ENCODE measurements at places on chromosomes 3 and 15.

- no peak for DNase-seq
These were observed 126.0 kb upstream of the LMOD3 start for GRCh38 chr3:69248436-69248835.

DNA sequence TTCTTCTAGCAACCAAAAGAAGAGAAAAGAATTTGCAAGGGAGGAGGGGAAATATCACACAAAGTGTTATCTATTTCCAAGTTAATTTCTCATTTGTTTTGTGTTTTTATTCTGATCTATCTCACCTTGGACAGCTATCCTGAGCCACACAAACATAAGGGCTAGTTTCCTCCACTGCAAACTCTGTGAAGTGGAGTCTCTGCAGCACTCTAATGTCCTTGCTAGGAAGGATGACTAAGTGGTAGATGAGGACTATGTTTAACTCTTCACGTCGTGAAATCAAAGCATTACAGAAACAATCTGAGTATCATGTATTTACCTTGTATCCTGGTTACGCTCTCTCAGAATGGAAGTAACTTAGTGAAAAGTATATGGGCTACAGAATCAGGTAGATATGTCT lies 33.9 kb upstream of the CHRM5 start:
- no peak for DNase-seq

DNA sequence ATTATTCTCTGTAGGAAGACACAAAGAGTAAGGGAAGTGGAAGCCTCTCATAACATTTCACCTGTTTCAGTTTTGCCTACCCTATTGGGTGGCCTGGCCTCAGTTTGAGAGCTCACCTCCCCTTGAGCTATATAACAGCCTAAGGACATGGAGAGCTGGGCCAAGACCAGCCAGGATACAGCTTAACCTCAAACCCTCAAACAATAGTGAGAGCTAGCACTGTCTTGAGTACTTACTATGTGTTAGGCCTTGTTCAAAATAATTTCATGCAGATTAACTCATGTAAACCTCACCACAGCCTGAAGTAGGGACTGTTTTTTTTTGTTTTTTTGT lies 15.0 kb upstream of the TBL1XR1 start:
- DNase-seq: no peak

GRCh38 chr15:57333487-57333886 lies 42.8 kb upstream of the CGNL1 start:
- DNase-seq: no peak

DNA sequence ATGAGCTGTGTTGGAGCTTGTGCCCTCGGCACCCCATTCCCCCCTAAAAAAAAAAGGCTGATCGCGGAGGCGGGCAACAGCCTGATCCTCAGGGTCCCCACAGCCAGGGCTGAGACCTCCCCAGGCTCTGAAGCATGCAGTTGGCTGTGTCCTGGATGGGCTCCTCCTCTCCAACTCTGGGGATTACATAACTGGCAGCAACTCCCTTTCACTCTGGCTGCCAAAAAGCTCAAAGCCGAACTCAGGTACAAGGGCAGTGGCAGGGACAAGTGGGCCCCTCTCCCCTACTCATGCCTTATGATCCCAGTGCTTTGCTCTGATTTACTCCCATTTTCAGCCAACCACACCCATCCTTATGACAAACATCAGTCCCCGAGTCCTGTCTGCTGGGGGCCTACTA lies 18.3 kb downstream of the TPRA1 start:
- no peak for DNase-seq

DNA sequence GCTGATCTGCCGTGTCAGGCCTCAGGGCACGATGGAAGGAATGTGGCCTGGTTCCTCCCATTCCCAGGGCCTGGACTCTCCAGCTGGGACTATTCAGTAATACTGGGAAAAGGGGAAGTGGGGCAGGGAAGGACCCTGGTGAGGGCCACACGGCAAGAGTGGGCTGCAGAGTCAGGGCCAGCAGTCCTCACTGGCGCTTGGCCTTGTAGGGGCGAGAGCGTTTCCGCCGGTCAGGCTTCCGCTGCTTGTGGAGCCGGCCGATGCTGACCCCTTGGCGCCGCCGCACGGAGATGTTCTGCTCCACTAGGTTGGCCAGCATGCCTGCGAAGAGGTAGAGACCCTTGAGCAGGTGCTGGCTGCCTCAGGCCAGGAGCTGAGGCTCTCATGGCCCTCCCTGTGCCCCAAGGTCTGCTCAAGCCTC lies 42.8 kb downstream of the SEMA3G start:
- no peak for DNase-seq

DNA sequence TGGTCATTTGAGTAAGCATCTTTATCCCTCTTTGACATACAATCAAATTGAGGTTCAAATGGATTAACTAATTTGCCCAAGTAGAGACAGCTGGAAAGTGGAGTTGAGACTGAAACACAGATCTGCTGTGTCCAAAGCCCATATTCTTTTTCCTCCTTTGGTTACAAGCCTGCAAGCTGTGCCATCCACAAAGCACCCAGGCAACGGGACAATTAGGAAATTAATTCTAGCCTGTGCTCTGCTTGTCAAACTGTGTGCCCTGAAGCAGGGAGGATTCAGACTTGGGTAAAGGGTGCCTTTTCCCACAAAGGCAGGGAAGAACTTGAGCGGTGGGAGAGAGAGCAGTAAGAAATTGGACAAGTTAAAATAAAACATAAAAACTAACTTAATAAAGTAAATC lies 127.9 kb downstream of the DTWD1 start:
- no peak for DNase-seq

GRCh38 chr15:91936182-91936775 lies 82.8 kb downstream of the SLCO3A1 start:
- no peak for DNase-seq

DNA sequence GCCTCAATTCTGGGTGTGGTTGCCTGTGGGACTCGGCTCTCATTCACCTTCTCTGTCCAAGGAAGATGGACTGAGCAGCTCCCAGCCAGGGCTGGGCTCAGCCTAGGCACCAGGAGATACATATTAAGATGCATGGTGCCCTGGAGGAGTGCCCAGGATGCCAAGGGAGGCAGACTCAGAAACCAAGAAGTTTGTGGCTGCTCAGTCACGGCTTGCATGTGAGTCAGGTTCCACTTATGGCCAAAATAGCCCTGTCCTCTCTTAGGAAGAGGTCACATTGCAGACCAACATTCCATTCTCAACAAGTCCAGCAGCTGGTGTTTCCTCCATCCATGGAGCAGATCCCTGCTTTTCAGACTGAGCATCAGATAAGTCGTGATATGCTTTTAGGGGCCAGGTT lies 21.8 kb downstream of the CDCP1 start:
- no peak for DNase-seq

GRCh38 chr3:172137287-172138192 lies 98.2 kb downstream of the FNDC3B start:
- no peak for DNase-seq

DNA sequence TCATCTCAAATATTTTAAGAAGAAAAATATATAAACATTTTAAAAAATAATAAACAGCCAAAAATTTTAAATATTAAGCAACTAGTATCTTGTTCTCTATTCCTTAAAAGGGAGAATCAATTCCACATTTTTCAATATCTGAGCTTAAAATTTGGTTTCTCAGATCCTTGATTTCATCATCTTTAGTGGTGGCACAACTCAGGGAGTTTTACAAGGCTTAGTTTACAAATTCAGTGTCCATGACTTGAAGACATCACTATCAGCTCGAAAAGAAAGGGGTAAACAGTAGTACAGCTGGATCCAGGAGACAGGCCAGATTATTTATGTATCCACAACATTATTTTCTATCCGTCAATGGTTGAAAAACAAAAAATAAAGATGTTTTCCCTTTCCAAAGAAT lies 11.6 kb downstream of the IGF2BP2 start:
- DNase-seq: no peak

DNA sequence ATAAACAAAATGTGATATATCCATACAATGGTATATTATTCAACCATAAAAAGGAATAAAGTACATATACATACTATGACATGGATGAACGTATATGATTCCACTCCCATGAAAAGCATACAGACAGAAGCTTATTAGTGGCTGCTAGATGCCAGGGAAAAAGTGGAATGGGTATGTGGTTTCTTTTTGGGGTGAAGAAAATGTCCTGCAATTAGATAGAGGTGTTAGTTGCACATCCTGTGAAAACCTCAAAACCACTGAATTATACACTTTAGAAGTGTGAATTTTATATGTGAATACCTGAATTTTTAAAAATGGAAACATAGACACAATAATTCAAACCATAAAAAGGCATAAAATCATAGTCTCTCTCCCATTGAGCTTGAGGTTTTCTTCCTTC lies 11.2 kb downstream of the DENND6A start:
- DNase-seq: no peak

- no peak for DNase-seq
These were observed 18.2 kb downstream of the APBA2 start for GRCh38 chr15:28904003-28904402.

DNA sequence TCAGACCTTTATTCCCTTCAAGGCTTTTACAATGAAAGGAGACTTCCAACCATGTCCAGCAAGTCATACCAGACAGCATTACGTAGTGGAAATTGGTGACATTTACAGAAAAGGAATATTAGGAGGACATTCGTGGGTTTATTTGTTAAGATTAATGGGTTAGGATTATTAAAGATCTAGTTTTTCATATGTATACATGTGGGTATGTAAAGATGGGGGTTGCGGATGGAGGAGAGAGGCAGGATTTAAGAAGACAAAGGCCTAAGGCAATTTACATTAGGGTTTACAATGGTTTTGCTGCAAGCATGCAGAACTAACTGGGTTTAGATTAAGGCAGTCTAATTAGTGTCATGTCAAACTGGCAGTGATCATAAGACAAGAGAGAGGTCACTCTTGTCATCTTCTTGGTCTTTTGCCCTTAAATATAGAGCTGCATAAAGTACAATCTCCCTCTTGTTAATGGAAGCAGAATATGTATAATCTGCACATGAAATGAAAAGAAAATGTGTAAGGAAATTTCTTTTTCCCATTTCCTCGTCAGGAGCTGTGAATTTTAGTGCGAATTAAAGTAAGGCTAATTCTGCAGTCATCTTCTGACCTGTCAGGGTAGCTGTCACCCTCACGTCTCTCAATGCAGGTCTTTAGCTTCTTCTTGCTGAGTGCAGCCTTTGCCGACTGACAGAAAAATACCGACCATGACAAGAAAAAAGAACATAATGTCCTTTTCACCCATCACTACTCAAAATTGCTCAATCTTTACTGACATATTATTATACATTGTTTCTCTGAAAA lies 258.9 kb upstream of the MEIS2 start:
- DNase-seq: no peak

GRCh38 chr3:65672871-65673815 lies 365.6 kb downstream of the MAGI1 start:
- no peak for DNase-seq

- DNase-seq: no peak
These were observed 24.6 kb downstream of the CA12 start for GRCh38 chr15:63357061-63357460.

DNA sequence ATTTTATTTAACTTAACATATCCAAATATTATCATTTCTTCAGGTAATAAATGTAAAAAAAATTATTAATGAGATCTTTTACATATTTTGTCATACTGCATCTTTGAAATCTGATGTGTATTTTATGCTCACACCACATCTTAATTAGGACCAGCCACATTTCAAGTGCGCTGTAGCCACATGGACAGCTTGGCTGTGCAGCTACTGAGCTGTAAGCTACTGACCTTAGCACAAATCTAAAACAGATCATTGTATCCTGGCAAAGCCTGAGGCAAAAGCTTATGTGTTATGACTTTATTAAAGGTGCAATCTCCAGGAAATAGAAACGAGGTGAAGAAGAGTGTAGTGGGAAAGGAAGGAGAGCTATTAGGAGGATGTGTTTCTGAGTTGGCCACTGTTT lies 126.7 kb upstream of the UBE2E2 start:
- DNase-seq: no peak

- no peak for DNase-seq
These were observed 9.3 kb upstream of the BCL2L10 start for GRCh38 chr15:52121896-52122295.

GRCh38 chr3:25462495-25462894 lies 34.4 kb downstream of the RARB start:
- DNase-seq: no peak

- peak; percentile 88 for DNase-seq
These were observed 53.6 kb downstream of the VGLL3 start for GRCh38 chr3:86937306-86937791.

- DNase-seq: no peak
These were observed 125.0 kb downstream of the ZNF280D start for GRCh38 chr15:56608140-56608778.

DNA sequence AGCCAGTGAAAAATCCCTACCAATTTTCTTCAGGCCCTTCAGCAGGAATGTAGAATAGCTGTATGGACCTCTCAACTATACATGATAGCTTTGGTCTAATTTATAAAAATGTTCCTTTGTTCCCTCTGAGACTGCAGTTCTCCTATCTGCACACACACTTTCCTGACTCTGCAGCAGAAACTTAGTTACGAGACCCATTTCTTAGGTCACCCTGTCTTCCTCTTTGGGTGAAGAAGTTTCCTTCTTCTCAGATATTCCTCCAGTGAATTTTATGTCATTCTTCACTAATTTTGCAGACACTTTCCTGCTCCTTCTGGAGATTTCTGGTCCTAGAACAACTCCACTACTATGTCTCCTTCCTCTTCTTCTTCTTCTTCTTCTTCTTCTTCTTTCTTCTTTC lies 42.6 kb downstream of the CD200R1L start:
- no peak for DNase-seq

DNA sequence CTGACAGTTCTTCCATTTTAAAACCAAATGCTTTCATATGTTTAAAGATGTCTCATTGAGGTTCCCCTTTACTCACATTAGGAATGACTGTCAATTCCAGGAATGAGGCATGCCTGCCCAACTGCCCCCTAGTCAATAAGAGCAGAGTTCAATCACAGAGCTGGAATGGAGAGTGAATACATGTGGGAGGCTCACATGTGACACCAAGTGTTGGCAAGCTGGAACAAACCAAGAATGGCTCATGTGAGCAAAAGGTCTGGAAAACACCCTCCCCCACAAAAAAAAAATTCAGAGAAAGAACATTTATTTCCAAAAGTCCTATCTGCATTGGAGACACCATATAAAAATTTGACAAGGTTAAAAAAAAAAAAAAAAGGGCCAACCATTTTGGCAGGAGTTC lies 3.7 kb downstream of the PBRM1 start:
- no peak for DNase-seq

GRCh38 chr3:61803983-61804382 lies 242.6 kb downstream of the PTPRG start:
- DNase-seq: no peak

- peak; percentile 24 for DNase-seq
These were observed 374.2 kb downstream of the PLCL2 start for GRCh38 chr3:17258823-17259436.
